ENCODE measurements at places on chromosomes 12 and 14.

DNA sequence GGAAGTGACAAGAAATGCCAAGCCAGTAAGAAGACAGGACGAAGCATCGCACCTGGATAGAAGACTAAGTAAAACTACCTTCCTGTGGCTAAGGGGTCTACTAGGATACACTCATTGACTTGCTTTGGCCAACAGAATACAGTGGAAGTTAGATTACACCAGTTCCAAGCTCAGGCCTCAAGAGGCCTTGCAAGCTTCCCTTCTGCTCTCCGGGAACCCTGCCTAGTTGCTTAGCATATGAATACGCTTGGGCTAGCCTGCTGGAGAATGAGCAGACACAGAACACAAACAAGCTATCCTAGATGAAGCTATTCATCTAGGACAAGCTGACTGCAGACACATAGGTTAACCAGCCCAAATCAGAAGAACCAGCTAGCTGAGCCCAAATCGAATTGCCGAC, 97.0 kb downstream of the DPF3 start:
- DNase-seq, result no peak

- DNase-seq, result no peak
These were observed 2.1 kb downstream of the RAB15 start for GRCh38 chr14:64970041-64970440.

- DNase-seq, result no peak
These were observed 110.2 kb downstream of the KTN1 start for GRCh38 chr14:55689981-55690871.

DNA sequence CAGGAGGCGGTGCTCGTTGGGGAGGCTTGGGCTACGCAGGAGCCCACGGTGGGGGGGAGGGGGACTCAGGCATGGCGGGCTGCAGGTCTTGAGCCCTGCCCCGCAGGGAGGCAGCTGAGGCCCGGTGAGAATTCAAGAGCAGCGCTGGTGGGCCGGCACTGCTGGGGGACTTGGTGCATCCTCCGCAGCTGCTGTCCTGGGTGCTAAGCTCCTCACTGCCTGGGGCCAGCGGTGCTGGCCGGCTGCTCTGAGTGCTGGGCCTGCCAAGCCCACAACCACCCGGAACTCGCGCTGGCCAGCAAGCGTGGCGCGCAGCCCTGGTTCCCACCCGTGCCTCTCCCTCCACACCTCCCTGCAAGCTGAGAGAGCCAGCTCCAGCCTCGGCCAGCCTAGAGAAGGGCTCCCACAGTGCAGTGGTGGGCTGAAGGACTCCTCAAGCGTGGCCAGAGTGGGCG, 3.2 kb downstream of the METTL25 start:
- DNase-seq, result no peak

DNA sequence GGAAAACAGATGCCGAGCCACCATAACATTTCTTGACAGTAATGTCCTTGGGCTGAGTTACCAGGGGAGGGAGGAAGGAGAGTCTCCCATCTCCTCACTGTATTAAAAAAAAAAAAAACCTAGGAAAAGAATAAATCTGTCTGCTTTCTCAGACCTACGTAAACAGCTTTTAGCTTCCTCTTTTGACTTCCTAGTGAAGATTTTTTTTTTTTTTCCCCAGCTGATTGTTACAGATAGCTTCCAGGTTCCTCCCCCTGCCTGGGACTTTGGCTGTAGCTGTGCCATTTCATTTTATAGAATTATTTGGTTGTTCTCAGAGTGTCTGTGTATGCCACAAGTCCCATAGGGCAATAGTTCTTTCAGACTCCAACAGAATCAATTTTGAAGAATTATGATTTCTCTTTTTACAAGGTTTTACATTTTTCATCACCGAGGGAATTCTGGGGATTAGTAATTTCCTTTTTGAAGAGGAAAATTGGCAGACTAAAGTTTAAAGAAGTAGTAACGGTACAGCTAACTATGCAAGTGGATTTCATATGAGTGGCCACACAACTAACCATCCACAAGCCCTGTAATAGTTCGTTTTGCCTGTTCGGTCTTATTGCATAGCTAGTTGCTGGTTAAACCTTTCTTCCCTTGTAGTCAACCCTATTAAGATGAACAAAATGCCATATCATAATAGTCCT, 23.1 kb upstream of the GNS start:
- no peak for DNase-seq

- DNase-seq, result no peak
These were observed 19.6 kb upstream of the HDAC7 start for GRCh38 chr12:47839214-47839876.

- no peak for DNase-seq
These were observed 4.7 kb upstream of the HOXC10 start for GRCh38 chr12:53980104-53980801.

Measured in nucleus accumbens (tissue), 56 donors.